Stimulated activated naive CD8-positive, alpha-beta T cell treated with anti-CD3 and anti-CD28 coated beads, Interleukin-15, amount 100 ng/mL, for 72 hours (primary cell): ENCODE measurements at places on chromosomes 2 and 18.

DNA sequence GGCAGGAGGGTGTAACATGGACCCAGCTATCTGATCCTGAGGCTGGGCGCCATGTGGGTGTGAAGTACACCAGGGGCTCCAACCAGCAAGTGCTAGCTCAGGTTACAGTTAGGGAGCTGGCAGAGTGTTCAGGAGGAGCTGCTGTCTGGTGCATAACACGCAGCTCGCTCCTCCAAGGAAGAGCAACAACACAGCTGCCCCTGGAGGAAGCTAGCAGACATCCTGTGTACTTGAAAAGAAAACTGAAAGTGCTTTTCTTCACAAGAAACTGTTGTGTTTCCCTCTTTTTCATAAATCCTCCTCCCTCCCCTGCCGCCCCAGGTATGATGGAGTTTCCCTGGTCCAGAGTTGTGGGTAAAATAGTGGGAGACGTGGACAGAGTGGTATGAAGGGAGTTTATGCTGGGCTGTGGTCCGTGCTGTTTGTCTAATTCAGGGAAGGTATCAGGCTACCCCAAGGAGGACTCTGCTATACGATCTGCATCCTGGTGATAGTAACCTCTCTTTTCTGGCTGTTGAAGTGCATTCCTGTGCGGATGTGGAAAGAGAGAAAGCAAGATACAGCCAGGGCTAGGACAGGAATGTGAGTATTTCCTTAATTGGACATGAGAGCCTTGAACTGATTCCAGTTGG lies 6.1 kb upstream of the LBH start:
- no peak for DNase-seq

GRCh38 chr18:55868909-55869308 lies 280.9 kb upstream of the TCF4 start:
- DNase-seq, result no peak

GRCh38 chr2:159840616-159841015 lies 42.6 kb upstream of the CD302 start:
- DNase-seq, result no peak

GRCh38 chr2:207491086-207491485 lies 38.7 kb upstream of the CREB1 start:
- DNase-seq, result no peak

- peak; percentile 64 for DNase-seq
Observed at GRCh38 chr18:13437796-13438506, 219.4 kb downstream of the LDLRAD4 start.

DNA sequence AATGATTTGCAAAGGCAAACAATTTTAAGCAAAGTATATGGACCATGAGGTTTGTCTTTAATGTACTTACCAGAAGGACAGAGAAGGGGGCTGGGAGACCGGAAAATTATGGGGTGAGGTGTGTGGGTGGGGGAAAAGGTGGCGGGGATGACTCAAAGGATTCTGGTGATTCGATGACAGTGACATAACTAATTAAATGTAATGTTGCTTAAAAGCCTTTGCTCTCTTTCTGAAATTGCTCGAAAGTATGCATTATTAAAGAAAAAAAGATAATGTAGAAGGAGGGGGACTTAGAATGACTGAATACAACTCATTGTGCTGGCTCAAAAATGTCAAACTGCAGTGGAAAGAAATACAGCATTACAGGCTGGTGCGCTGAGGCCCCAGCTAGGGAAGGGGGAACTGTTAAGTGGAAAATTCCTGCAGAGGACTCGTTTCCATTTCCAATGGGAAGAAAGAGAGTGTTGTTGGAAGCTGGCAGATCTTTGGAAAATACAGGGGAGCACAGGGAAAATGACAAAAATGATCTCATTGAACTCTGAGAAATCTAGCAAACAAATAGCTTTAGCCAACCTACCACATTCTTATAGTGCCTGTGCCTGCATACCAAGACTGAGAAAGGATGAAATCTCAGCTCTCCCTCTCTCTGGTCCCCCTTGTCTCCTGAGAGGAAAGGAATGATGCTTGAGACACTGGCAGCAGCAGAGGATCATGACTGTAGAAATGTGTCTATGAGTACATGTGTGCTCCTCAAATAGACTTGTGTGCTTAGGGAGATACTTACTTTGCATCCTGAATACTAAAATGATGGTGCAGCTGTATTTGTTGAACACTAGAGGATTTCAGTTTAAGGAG lies 632.4 kb downstream of the NYAP2 start:
- peak; percentile 34 for DNase-seq

DNA sequence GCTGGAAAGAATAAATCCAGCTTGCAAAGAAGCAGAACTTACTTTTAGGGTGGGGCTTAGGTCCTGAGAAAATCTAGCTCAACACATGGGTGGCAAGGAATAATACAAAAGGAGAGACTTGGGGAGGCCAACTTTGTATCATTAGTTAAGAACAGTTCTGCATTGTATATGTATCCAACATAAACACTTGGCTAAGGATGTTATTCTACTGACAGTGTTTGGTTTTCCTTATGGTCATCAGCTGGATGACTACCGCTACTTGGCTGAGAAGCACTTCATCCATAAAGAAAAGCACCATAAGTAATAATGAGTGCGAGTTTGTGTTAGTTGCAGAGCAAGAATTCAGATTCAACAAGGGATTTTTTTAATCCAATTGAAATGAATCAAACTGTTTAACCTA lies 614.9 kb downstream of the ARHGAP15 start:
- no peak for DNase-seq

GRCh38 chr2:74877781-74878433 lies 44.0 kb downstream of the HK2 start:
- DNase-seq, result no peak

DNA sequence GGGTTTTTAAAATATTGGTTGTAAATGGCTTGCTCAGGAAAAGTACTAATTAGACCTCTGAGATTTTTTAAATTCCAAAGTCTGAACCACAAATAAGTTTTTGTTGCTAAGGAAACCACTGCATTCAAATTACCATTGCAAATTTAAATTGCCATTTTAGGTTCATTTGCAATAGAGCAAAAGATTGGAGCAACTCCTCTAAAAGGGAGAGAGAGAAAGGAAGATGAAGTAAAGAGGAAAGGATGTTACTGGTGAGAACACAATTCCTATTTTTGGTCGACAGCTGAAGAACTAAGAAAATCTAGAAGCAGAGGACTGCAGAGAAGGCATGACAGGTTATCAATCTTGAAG lies 74.9 kb downstream of the FOXI3 start:
- no peak for DNase-seq

DNA sequence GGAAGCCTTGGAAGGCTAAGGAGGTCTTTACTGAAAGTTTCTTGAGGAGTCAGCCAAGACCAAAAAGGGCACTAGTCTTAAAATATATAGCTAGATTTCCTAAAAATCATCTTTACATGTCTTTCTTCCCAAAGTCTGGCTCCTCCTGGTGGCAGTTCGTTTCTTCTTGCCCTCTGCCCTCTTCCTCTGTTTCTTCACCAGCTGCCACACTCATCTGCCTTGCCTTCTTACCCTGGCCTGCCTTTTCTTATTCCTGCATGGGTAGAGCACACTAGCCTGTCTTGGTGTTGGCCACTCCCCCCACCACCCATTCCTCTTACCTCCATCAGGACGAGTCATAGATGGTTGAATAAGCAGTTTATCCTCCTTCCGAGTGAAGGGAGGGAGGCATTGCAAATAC lies 129.8 kb downstream of the RAPGEF4 start:
- DNase-seq, result no peak

GRCh38 chr2:96832754-96833507 lies 10.9 kb downstream of the ANKRD23 start:
- no peak for DNase-seq

DNA sequence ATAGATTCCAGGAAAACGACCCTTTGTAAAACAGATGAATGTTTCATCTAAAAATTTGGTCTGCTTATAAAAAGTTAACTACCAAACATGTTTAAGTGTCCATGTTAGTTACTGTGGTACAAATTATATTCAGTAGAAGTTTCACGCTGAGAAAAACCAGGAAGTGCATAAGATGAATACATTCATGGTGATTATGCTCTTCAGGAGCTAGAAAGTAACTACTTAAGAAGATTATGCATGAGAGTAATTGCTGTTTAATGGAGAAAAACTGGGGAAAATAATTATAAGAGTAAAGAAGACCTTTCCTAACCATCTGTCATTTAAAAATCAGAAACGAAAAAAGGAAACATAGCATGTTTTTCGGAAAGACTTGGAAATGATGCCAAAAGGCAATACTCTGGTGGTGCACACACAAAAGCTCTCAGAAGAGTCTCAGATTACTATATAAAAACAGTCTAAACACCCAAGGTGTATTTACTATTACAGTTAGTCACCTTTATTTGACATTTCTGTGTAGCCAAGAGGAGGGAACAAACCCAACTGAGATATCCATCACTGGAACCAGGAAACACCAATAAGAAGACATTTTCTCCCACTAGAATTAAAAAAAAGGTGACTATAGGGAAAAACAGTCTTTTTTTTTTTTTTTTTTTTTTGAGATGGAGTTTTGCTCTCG lies 38.8 kb upstream of the METTL21A start:
- no peak for DNase-seq

- DNase-seq, result no peak
Observed at GRCh38 chr2:136538489-136538888, 226.9 kb upstream of the THSD7B start.

DNA sequence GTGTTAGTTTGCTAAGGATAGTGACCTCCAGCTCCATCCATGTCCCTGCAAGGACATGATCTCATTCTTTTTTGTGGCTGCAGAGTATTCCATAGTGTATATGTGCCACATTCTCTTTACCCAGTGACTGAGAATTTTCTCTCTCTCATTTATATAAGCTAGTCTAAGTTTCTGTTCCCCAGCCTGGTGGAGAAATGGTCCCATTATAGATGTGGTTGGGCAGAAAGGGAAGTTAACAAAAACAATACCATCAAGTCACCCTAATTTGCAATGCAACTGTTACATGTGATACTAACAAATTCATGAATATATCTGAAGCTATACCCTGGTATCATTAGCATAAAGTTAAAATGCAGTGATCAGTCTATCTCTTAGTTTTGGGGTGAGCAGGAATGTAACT lies 54.0 kb downstream of the DNER start:
- DNase-seq, result no peak

- no peak for DNase-seq
Observed at GRCh38 chr18:77359561-77360314, 110.1 kb downstream of the GALR1 start.

GRCh38 chr2:25920336-25920735 lies 42.0 kb upstream of the ASXL2 start:
- no peak for DNase-seq

DNA sequence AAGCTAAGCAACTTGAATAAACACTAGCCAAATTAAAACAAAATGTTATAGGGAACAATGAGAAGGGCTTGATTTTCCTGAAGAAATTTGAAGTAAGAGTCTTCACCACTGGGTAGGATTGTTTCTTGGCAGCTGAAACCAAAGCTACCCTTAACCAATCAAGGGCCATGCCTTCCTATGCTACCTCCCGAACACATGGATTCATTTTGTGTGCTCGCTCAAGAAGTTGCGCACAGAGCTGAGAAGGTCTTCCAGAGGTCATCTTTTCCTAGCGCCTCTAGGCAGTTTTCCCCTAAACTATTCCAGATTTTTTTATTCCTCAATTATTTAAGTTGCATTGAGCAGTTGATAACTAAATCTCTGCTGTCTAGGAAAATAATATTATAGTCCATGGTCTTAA lies 264.6 kb downstream of the RBM43 start:
- DNase-seq, result no peak

- DNase-seq, result no peak
Observed at GRCh38 chr2:81436256-81436655, 1131.7 kb upstream of the LRRTM1 start.

- DNase-seq, result no peak
Observed at GRCh38 chr2:36541891-36542595, 55.9 kb downstream of the FEZ2 start.

DNA sequence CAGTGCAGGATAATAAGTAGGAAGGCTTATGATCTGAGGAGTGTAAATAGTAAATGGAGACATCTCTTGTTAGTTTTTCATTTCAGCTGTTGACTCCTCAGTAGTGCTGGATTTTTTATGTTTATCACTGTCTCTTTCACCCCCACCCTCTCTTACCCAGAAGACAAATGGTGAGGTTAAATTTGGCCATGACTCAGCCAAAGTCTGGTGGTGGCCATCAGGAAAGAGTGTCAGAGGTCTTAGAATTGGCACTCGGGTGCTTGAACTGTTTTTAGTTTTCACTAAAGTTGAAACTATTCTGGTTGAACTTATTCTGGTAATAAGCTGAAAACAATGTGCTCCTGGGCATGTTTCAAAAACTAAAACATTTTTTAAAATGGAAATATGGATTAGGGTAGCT lies 123.3 kb downstream of the FHOD3 start:
- no peak for DNase-seq

DNA sequence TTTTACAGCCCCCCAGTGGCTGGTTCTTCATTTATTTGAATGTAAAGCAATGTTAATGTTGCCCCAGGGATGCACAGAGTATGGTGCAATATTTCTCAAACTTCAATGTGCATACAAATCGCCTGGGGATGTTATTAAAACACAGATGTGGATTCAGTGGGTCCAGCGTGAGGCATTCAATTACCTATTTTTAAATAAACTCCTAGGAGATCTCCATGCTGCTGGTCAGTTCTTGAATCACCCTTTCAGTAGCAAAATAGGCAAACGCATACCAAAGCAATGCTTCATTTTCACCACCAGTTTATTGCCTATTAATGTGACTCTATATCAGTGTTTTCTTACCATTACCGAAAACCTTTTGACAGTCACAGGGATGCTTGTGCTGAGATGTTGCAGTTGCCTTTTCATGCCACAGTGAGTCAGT lies 530.7 kb downstream of the CBLN2 start:
- no peak for DNase-seq

GRCh38 chr18:12315490-12315889 lies 7.4 kb downstream of the TUBB6 start:
- no peak for DNase-seq

- DNase-seq, result no peak
Observed at GRCh38 chr18:79411614-79412526, 16.1 kb downstream of the NFATC1 start.

DNA sequence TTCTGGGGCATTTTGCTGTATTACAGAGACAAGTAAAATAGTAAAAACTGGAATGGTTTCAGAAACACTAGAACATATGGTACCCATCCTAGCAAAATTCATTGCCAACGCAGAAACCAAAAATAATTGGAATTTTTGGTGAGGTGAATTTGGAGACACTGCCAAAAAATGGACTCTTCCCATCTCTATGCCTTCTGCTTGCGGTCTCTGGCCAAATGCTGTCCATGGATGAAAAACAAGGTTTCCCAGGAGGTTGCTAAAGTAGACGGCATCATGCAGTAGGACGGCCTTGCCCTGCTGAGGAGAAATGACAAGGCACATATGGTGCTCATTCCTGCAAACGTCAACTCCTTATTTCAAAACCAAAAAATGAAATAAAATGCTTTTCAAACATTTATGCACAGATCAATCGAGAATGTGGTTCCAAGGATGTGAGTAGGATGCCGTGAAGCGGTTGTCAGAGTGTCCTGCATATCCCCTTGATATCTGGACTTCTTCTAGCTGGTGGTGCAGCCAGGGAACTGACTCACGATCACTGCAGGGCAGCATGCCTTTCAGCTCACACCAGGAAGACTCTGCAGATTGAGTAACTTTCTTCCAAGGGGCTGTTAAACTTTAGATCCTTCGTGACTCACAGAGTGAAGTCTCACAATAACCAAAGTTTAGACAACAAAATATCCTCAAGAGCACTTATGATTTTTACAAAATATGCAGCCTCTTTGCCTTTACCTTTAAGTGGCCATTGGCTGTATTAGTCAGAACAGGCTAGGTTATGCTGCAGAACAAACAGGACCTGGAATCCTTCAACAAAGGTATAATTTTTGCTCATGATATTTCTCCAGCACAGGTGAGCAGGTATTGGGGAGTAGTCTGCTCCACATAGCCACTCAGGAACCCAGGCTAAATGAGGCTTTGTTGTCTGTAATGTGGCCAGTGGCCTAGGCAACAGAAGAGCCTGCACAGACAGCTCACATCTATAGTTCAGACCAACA lies 149.4 kb upstream of the NDUFV2 start:
- DNase-seq, result no peak
